ENCODE measurements at places on chromosomes 13 and 19.

GRCh38 chr19:10864538-10864899 lies 6.8 kb upstream of the CARM1 start:
- DNase-seq, result no peak

DNA sequence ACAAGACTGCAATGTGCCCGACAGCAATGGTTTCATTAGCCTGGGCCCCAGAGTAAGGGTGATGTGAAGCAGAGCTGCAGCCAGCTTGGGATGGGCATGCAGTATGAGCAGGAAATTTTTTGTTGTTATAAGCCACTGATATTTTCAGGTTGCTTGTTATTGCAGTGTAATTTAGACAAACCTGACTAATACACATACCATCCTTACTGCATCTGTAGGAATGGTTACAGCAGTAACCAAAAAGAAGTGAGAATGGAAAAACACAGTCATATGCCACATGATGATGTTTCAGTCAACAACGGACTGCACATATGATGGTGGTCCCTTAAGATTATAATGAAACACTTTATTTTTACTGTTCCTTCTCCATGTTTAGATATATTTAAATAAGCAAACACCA lies 8.6 kb upstream of the POMP start:
- DNase-seq, result no peak

DNA sequence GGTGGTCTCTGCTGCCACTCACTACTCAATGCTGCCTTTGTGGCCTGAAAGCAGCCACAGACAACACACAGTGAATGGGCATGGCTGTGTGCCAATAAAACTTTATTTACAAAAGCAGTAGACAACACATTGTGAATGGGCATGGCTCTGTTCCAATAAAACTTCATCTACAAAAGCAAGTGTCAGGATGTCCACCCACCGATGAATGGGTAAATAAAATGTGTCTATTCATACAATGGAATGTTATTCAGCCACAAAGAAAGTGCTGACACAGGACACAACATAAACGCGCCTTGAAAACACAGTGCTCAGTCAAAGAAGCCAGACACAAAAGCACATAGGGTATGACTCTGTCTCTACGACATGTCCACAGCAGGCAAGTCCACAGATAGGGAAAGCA lies 20.1 kb downstream of the ZSCAN5A start:
- DNase-seq, result no peak

DNA sequence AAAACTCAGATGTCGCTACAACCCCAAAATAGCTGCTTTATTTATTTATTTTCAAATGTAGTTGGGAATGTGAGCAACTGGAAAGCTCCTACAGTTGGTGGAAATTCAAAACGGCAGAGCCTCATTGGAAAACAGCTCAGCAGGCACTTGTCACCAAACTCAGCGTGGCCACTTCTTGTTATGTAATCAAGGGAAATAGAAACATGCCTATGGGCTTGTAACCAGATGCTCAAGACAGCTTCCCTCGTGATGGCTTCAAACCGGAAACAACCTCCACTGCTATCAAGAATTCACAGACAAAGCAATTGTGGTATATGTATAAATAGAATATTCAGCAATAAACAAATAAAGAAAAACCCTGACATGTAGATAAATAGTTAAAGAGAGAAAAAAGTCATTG lies 627.8 kb upstream of the SLC10A2 start:
- no peak for DNase-seq

- no peak for DNase-seq
These were observed 23.0 kb downstream of the PAN3 start for GRCh38 chr13:28161370-28161769.

GRCh38 chr19:31232871-31233270 lies 116.4 kb downstream of the TSHZ3 start:
- no peak for DNase-seq

GRCh38 chr13:76647550-76647949 lies 238.7 kb downstream of the KCTD12 start:
- no peak for DNase-seq

- DNase-seq, result no peak
These were observed 37.2 kb downstream of the STK24 start for GRCh38 chr13:98539666-98540065.

GRCh38 chr19:32651729-32652140 lies 23.2 kb downstream of the ANKRD27 start:
- DNase-seq, result no peak

DNA sequence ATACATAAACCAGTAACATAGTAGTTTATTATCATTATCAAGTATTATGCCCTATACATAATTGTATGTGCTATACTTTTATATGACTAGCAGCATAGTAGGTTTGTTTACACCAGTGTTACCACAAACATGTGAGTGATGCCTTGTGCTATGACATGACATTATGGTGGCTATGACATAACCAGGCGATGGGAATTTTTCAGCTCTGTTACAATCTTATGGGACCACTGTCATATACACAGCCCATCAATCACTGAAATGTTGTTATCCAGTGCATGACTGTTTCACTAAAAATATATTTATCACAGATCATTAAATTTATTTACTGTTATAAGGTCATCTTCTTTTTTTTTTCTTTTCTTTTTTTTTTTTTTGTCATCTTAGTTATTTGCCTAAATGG lies 674.5 kb downstream of the PCDH17 start:
- no peak for DNase-seq

DNA sequence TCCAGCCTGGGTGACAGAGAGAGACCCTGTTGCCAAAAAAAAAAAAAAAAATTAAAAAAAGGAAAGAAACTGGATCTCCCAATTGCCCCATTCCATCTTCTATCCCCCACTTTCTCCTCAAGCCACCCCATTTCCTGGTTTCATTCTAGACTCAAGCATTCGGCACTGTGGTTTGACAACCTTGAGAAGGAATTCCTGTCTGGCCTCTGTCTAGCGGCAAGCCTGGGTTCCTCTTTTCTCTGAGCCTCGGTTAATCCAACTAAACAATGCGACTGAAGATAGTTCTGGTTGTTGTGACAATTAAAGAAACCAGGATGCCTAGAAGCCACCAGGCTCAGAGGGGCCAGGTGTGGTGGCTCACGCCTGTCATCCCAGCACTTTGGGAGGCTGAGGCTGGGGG lies 3.3 kb upstream of the C3 start:
- DNase-seq, result no peak

- DNase-seq, result no peak
These were observed 28.8 kb downstream of the ZNF333 start for GRCh38 chr19:14718522-14719116.

GRCh38 chr19:15722956-15723355 lies 4.9 kb upstream of the OR10H2 start:
- no peak for DNase-seq

- DNase-seq, result no peak
These were observed 10.5 kb downstream of the LPAR6 start for GRCh38 chr13:48402325-48402932.

DNA sequence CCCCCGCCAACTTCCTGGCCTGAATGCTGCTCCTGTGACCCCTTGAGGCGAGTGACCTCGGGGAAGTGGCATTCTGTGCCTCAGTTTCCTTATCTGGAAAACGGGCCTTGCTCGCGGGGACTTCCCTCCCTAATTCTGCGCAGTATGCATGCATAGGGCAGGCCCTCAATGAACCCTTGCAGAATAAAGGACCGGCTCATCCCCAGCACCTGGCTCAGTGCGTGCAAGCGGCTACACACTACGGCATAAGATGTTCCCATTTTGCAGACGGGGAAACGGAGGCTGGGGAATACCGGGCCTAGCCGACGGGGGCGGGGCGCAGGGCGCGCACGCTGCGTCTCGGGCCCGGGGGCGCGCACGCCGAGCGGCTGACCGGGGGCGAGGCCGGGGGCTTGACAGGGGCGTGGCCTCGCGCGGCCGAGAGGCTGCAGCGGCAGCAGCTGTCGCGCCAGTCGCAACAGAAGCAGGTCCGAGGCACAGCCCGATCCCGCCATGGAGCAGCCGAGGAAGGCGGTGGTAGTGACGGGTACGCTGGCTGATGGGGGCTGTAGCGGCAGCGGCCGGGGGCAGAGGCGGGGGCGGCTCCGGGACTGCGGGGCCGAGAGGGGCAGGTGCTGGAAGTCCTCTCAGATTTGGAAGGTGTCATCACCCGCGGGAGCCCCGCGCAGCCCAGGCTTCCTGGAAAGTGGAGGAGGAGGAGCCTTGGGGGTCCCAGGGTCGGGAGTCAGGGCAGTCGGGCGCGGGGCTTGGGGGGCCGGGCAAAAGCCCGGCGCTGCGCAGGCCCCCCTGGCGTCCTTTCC lies at the start of gene PGPEP1:
TSS of gene PGPEP1 (plus strand) at position 409 of the 800 bp plus-strand sequence. CDS start at position 493, 84 bp downstream.
- DNase-seq, result no peak

- DNase-seq, result no peak
These were observed 60.0 kb upstream of the SPRY2 start for GRCh38 chr13:80400865-80401426.

DNA sequence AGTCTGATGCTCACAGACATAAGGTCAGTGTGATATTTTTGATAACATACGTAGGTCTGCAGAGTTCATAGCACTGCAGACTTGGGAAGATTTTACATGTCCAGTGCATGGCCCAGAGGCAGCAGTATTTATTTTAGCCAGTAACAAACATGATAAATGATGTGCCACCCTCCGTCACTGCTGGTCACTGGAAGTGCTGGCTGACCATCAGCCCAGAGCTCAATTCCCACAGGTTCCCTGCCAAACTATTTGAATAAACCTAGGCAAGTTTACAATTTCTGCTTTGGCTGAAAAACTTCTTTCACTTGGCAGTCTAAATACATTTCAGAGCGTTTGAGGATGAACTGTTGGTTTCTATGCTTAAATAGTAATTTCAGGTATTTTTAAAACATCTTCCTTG lies 135.5 kb upstream of the EDNRB start:
- DNase-seq, result no peak

DNA sequence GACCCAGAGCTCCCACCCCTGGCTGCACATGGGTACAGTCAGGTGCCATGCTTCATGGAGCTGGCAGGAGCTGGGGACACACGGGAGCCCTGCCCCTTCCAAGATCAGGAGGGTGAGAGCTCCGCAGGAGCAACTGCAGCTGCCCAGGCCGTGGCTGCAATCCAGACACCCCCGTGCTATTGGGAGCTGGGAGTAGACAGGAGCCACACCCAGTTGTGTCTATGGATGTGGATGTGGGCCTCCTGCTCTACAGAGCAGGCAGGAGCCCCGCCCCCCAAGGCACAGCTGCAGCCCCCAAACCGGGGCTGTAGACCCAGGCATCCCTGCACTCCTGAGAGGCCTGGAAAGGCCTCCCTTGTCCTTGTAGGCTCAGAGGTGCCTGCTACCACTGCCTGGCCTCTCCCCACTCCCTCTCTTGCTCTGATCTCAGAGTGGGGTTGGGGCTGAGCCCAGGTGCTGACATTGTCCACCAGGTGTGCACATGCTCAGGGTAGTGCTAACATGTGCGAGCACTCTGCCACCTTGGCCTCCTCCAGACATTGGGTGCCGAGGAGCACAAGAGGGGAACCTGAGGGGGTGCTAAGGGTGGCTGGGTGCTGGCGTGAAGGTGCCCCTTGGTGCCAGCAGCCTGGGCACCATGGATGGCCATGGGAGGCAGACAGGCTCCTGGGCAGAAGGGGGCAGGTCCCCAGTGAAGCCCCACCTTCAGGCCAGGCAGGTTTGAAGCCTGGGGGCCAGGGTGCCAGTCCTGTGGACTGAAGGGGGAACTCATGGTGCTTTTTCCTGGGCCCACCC lies 8.0 kb upstream of the BAX start:
- DNase-seq, result no peak

DNA sequence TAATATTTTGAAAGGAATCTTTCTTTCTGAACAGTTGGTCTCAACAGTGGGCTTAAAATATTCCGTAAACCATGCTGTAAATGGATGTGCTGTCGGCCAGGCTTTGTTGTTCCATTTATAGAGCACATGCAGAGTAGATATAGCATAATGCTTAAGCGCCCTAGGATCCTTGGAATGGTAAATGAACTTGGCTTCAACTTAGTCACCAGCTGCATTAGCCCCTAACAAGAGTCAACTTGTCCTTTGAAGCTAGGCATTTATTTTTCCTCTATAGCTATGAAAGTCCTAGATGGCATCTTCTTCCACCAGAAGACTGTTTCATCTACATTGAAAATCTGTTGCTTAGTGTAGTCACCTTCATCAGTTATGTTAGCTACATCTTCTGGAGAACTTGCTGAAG lies 47.6 kb downstream of the SACS start:
- DNase-seq, result no peak

- DNase-seq, result no peak
These were observed 2220.8 kb upstream of the PCDH20 start for GRCh38 chr13:63636316-63636993.

DNA sequence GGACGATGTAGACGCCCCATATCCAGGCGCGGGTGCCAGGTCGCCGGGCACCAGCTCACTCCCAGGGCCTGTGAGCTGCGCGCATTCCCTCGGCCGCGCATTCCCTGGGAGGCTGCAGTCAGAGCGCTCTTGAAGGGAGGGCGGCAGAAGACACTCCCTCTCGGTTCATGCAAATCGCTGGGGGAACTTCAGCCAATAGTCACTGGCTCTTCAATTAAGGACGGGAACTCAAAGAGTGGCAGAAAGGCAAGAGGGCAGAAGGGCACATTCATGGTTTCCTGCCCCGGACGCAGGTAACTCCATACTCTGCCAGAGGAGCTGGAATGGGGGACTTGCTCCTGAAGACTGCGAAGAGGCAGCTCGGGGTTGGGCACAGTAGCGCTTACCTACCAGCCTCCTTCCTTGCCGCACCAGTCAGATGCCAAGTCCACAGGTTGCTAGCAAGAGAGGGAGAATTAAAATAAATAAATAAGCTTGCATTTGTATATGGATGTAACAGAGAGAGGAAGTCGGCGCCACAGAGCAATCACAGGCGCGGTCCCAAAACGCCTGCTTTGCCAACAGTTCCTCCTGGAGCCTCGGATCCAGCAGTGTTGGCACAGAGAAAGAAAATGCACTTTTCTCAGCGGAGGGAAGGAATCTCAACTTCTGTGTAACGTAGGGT lies 459 bp downstream of the PCDH20 start:
- DNase-seq, result no peak

DNA sequence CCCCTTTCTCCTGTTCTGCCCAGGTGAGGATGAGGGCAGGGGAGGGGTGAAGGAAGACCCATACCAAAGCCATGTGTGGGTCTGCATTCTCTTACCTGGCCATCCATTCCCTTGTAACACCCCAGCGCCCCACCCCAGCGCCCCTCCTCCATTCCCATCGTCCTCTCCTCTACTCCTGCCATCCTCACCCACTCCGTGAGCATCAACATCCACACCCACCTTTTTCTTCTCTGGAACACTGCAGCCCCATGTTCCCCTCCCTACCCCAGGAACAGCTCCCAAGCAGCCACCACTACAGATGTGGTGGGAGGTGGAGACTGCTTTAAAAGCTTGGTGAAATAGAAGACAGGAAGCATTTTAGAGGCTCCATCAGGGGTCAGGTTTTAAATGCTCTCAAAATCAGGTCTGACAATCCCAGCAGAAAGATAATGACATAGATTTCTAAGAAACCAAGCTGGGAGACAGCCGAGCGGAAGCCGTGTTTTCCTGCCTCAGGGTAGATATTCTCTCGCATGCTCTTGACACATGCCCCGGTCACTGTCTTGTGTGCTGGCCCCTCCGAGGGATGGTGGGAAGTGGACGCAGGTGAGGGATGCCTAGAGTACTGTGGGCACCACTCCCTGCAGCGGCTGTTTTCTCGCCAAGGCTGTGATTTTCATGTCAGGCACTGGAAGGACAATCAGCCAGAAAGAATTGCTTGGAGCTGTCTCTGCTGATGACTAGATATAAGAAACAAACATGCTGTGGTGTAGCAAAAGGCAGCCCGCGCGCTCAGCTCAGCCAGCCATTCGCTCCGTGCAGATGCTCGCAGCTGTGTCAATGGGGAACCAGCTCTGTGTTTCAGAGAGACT lies 9.8 kb downstream of the MEDAG start:
- DNase-seq, result no peak

All from vagina (tissue), 2 donors.